SW480 (cell line): ENCODE measurements at places on chromosomes 12 and 14.
A peak's percentile ranks its signal among the peaks of the same experiment; 100 is the strongest.

DNA sequence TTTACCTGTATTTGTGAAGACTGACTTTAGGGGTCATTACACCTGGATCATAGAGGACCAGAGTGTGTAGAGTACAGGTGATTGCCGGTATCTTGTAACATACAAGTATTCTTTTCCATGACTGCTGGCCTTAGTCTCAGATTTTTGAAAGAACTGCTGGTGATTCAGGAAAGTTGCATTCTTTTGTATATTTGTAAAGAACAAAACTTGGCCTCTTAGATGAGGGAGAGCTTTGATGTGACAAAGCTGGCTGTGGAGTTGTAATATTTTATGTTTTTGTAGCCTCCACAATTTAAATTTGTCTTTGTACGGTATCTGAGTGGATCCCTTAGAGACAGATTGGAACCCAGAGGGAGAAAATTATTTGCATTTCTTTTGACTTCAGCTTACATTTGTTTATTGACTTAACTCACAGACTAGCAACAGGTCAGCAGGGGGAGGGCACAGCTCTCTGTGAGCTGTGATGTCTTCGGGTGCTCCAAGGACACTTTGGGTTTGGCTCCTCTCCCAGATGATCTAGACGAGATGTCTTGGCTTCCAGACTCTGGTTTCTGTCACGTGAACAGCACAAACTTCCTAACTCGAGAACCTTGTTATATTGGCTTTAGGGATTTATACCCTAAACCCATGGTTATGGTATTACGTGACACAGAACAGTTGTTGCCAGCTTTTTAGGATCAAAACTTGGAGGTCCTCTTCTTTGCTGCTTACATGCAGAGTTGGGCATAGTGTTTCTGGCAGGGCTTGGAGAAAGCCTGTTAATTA lies 65.9 kb downstream of the DAAM1 start:
- DNase-seq = no peak

GRCh38 chr12:4813741-4814140 lies 93.5 kb downstream of the GALNT8 start:
- no peak for DNase-seq

GRCh38 chr14:72830356-72830755 lies 63.5 kb downstream of the DPF3 start:
- no peak for DNase-seq

DNA sequence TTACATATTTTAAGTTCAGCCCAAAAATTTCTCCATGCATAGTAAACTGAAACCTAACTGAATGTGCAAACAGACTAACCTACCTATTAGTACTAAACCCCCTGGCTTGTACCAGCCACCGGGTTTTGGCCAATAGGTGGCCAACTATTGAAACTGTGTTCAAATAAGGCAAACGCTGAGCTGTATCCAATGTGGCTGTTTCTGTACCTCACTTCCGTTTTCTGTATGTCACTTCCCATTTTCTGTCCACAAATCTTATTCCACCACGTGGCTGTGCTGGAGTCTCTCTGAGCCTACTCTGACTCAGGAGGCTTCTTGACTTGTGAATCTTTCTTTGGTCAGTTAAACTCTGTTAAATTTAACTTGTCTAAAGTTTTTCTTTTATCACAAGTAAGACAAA lies 6.0 kb upstream of the FBXO34 start:
- no peak for DNase-seq

DNA sequence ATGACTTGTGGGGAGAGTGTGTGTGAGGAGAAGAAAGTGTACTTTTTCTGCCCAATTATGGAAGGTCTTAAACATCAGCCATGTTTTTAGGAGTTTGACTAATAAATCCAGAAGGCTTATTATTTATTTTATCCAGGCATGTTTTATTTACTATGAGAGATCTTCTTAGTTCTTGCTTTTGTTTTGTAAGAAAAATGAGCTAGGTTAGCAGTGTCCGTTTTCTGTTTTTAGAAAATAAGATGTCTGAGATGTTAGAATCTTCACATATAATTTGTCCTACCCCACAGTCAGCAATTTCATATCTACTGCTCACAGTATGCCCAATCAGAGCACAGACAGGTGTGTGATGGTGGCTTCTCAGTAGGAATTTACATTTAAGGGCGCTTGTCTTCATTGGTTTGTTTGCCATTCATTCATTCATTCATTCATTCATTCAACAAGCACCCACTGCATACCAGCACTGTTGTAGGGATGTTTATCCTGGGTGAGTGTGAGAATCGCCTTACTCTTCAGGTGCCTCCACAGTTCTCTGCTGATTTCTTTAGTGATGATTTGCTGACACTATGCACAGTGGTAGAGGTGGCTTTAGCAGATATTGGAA lies 83.2 kb downstream of the CRADD start:
- DNase-seq = no peak

DNA sequence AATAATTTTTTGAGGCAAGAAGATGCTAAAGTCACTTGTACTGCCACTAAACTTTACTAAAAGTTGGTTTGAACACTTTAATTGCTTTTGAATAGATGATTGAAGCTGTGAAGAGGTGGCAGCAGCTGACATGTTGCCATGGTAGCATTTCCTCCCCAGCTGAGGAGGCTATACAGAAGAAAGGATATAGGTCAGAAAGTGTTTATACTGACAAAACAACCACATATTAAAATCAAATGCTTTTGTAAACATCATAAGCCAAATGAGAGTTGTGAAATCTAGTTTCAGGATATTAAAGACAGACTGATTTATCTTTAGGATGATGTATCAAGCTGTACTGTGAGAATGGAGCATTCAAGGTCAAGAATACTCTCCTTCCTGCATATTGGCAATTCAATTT lies 41.7 kb downstream of the TSPAN19 start:
- DNase-seq = no peak

DNA sequence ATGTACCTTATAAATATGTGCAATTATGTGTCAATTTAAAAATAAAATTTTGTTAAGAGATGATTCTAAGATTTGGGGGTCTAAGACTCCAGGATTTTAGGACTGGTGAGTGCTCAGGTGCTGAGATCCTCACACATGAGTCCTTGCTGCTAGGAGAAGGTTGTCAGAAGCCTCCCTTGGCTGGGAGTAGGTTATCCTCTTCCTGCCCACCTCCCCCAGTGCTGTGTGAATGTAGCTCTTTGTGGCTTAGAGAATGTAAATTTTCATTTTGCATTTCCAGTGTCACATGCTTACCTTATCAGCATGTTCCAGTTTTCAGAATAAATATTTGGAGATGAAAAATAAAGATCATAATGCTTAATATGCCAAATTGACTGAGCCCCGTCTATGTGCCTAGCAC lies 114.2 kb upstream of the MDM1 start:
- no peak for DNase-seq

DNA sequence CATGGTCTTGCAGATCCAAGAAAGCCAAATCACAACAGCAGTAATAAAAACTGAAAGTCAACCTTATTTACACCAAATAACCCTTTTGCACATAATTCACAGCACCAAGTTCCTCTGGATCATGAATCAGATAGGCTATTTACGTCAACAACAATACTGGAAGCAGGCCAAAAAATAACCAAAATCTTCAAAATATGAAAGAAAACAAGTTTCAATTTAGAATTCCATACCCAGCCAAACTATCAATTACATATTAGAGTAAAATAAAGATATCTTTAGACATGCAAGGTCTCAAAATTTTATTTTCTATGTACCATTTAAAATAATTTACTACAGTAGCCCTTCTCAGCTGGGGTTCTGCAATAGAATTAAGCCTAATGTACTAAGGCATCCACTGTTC lies 76.7 kb upstream of the BBS10 start:
- DNase-seq = no peak

DNA sequence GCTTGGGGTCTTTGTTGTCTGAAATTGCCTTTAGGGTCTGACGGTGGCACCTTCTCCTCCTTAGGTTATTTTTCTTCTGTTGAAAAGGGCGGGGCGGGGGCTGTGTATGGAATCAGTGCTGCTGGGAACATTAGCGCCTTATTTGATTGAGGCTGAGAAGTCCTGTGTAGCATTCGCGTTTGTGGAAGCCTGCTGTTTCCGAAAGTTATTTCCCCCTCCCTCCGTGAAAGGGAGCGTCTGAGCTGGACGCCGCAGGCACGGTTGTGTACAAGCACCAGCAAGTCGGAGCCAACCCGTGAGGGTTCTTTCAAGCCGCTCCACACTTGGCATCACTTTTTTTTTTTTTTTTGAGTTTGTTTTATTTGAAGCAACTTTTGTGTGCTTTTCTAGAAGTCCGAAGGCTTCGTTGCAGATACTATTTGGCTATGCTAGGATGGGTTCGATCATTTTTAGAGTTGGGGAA lies 1.1 kb downstream of the SYNE2 start:
- DNase-seq = peak; percentile 71

GRCh38 chr14:38882533-38882932 lies 220.5 kb downstream of the SEC23A start:
- DNase-seq = peak; percentile 24

DNA sequence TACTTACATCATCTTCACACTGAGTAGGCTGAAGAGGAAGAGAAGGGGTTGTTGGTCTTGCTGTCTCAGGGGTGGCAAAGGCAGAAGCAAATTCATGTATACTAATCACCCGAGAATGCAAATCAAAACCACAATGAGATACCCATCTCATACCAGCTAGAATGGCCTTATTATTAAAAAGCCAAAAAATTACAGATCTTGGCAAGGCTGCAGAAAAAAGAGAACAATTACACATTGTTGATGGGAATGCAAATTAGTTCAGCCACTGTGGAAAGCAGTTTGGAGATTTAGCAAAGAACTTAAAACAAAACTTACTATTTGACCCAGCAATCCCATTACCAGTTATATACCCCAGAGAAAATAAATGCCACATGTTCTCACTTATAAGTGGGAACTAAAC lies 154.9 kb downstream of the SEC23A start:
- DNase-seq = no peak

GRCh38 chr12:121132601-121133481 lies at the start of gene P2RX7:
TSS of gene P2RX7 (plus strand) at chr12:121132876. CDS start at chr12:121132971, 95 bp downstream.
- peak; percentile 71 for DNase-seq

DNA sequence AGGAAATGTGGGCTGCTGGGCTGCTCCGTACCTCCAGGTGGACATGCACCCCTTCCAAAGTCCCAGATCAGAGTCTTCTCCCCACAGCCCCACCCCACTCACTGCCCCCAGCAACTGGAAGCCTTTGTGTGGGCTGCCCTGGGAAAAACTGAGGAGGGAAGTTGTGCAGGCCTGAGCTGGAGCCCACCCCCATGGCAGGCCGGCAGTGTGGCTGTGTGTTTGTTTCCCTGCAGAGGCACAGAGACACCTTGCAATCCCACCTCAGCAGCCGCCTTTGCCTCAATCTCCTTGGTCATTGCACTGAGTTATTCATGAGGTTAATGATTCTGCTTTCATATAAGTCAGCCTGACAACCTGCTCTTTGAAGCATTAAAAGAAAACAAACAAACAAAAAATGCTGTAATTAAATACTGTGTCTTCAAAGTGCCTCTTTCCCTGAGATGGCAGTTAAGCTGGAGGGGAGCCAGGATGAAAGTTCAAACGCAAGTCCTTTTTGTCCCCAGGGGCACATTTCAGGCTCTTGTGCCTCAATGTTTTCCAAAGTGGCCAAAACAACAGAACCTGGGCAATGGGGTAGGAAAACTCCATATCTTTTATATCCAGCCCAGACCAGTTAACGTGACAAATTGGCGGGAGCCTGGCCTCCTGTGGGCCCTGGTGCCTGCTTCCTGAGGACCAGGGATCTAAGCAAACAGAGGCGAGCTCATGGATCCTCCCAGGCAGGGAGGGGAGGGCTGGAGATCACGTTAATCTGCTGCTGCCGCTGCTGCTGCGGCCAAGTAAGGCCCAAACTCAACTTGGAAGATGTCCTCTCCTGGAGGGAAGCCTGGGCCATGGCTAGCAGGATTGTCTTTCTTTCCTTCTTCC lies 51.9 kb upstream of the TSPAN11 start:
- peak; percentile 33 for DNase-seq

DNA sequence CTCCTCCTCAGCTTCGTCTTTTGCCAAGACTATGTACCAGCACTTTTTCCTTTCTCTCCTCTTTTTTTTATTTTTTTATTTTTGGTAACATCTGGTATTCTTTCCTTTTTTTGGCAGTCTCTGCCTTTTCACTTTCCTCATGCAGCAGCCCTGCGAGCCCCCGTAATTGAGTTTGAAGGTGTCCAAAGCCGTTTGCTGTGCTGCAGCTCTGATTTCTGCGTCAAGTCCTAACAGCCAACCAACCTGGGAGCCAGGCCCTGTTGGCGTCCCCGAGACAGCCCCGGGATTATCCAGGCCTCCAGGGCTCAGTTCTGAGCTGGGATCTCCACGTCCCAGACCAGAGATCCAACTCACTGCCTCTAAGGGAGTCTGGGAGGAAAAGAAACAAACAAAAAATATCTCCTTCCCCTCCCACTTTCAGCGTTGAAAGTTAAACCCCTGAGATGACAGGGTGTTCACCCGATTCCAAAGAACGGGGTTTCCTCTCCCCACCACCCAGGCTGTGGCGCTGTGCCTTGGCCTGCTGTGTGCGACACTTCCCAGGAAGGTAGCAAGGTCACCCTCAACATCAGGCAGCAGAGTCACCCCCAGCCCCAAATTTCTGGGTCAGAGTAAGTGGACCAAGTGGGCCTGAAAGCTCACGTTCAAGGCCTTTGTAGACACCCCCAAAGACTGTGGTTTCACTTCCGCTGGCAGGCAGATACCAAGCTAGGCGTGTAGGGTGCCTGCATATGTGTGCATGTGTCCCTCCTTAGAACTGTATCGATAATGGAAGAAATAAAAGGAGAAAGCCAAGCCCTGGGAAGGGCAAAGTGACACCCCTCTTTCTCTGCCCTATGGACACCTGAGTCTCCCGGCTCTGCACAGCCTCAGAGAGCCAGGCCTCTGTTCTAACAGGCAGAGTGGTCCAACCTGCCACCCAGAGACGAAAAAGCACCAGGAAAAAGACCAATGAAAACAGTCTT lies 11.1 kb downstream of the BCL11B start:
- no peak for DNase-seq

DNA sequence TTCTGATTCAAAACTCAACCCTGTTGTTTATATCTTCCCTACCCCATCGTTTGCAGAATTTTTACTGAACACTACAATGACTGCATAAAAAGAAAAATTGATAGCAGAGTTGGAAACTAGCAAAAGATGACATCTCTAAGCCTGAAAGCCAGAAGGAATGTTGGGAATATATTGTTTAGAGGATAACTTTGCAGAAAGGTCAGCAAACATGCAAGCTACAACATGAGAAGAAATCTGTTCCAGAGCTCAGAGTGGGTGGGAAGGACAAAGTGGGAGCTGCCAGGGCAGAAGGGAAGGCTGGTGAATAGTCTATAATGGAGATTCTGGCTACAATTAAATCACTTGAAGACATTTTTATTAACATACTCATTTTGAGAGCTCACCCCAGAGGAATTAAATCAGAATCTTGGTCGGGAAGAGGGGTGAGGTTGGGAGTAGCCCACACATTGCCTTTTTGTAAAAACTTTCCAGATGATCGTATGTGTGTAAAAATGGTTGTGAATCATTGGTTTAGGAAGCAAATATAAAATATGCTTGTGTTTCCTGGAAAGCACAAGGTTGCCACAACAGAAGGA lies 574.8 kb downstream of the FLRT2 start:
- no peak for DNase-seq

DNA sequence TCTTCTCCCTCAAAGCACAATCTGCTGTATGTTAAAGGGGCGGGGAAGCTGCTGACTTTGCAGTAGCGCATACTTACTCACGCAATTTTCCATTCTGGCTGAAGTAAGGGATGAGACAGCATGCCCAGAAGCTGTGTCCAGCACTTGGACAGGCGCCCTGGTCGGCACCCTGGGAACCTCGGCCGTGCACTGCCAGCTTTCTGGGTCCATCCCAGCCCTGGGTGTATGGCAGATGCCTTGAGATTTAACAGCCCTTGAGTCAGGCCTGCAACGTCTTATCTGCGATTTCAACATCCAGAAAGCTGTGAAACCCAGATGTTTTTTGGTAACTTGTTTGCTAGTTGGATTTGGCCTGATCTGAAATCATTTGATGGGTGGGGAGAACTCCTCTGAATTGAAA lies 16.1 kb downstream of the EML1 start:
- DNase-seq = no peak
